ENCODE measurements at places on chromosomes 1 and 21. TPM values are rescaled to one million over a fixed set of nuclear protein-coding genes. Genes with fewer than 3 reads are reported as not detected.

CFAP107 gene
- total RNA-seq: not detected

TNNI3K gene
- total RNA-seq: 3.9 TPM

RHEX gene
- not detected for total RNA-seq

PAX7 gene
- total RNA-seq: not detected

RPE65 gene
- not detected for total RNA-seq

AMY1C gene
- not detected for total RNA-seq

RAB25 gene
- 0.09 TPM for total RNA-seq

CELA3A gene
- total RNA-seq: not detected

C1orf87 gene
- not detected for total RNA-seq

REN gene
- not detected for total RNA-seq

TSPAN2 gene
- not detected for total RNA-seq

LCE1C gene
- not detected for total RNA-seq
